Mucosa of gallbladder (tissue), 1 donor: ENCODE measurements at places on chromosomes 16 and 17. TPM values are rescaled to one million over a fixed set of nuclear protein-coding genes. Genes with fewer than 3 reads are reported as not detected.

ZMYND15 gene
- total RNA-seq = 5.3 TPM

SMYD4 gene
- total RNA-seq = 13.2 TPM

KRT36 gene
- total RNA-seq = not detected

GPRC5B gene
- 32.5 TPM for total RNA-seq

IL21R gene
- total RNA-seq = 1.2 TPM

CA7 gene
- total RNA-seq = not detected

WSCD1 gene
- 2.6 TPM for total RNA-seq

KRTAP1-5 gene
- total RNA-seq = not detected

SCARF1 gene
- total RNA-seq = 13.2 TPM

ANKRD11 gene
- 143 TPM for total RNA-seq

C16orf96 gene
- total RNA-seq = 0.06 TPM

CASKIN2 gene
- 74.7 TPM for total RNA-seq

PPP1R1B gene
- total RNA-seq = 2.4 TPM
